ENCODE measurements at places on chromosomes 16 and 17.

DNA sequence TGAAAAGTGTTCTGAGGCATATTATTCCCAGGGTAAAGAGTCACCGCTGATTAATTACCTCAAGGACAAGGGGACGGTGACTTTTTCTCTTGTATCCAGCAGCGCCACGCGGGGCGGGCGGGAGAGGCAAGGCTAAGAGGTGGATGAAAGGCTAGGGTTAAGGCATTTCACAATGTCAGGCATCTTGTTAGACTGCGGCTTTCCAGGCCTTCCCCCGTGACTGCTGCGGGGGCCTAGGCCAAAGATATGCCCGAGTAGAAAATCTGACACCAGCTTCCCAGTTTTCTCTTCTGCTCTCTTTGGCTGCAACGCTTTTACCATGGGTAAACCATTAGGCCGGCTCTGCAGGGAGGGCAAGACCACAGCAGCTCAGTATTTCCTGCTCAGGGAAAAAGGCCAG, 698.2 kb downstream of the MAF start:
- no peak for DNase-seq

GRCh38 chr16:1050516-1050915, 22.0 kb upstream of the SSTR5 start:
- DNase-seq, result no peak

DNA sequence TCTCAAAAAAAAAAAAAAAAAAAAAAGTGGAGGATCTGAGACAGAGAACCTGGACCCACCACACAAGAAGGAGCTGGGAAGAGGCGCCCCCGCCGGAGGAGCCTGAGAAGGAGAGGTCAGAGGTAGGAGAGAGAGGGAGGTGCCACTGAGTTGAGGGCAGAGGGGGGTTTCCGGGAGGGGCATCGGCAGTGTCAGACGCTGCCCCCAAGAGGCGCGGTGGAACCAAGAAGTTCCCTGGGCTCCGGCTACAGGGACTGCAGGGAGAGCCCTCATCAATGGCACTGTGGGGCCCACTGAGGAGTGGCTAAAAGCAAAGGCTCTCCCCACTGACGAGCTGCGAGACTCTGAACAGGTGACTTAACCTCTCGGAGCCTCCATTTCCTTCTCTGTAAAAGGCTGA, 4.2 kb downstream of the CCDC42 start:
- DNase-seq, result peak; percentile 36

- no peak for DNase-seq
Measured at GRCh38 chr17:48915459-48916282, 7.5 kb downstream of the UBE2Z start.

- DNase-seq, result no peak
Measured at GRCh38 chr17:78558989-78559388, 18.2 kb downstream of the DNAH17 start.

GRCh38 chr17:78127239-78127887, 1.2 kb downstream of the TMC6 start:
- DNase-seq, result peak; percentile 46

DNA sequence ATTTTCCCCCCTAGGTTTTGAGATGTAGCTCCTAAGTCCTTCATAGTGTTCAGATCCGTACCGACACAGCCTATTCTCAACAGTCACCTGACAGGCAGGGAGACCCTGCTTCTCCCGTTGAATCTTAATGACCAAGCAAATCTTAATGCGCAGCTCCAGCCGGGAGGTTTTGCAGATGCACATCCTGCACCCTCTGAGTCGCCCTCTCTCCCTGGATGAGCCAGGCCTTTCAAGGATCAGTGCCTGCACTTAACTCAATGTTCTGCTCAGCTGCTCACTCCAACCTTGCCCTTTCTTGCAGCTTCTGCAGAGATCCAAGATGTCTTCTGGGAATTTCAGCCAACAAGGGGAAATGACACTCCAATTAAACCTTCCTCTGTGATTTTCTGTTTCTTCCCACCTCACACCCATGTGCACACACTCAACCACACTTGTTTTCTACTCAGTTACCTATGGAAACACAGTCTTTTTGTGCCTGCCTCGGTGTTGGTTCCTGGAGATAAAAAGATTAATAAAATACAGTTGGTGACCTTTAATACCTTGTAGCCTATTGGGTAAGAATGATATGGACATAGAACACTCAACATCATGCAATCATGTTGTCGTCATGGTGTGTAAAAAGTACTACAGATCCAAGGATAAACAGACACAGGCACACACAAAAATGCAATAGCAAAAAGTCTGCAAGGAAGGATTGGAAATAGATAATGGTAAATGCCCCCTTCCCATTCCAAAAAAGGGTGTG, 76.9 kb upstream of the DYNLRB2 start:
- no peak for DNase-seq

GRCh38 chr17:383771-384621, 31.4 kb upstream of the RPH3AL start:
- DNase-seq, result no peak

DNA sequence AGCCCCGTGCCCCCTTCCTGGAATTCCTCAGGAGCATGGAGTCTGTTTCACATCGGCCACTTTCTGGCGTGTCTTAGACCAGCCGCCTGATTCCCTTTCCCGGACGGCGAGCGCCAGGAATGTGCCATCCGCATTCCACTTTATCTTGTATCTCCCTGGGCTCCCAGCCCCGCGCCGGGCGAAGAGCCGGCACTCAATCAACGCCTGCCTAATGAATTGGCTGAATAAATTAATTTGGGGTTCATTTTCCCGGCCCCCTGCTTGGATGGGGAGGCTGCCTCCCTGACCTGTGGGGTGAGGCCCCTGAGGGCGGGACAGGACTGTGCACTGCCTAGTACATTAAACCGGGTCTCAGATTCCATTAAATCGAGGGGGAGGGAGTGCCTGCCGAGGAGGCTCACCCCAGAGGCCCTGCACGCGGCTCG, 282.3 kb upstream of the TNRC6C start:
- DNase-seq, result no peak

GRCh38 chr17:75601057-75601987, 13.7 kb downstream of the MYO15B start:
- DNase-seq, result peak; percentile 48

- peak; percentile 72 for DNase-seq
Measured at GRCh38 chr17:48878920-48879898, 13.4 kb upstream of the ATP5MC1 start.

- no peak for DNase-seq
Measured at GRCh38 chr16:3950343-3951193, 70.1 kb upstream of the CREBBP start.

DNA sequence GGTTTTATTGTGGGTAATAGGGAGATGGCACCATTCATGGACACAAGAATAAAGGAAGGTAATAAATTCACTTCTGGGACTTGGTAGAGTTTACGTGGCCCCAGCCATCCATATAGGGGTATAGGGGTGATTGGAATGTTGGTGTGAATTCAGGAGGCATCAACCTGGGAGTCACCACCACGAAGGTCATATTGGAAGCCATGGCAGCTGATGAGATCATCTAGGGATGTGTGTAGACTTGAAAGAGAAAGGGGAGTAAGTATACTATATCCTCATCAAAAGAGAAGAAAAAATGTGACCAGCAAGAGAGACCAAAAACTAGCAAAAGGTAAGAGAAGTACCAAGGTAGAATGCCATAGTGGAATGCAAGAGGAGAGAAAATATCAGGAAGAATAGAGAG, 26.6 kb upstream of the GINS3 start:
- DNase-seq, result no peak

- DNase-seq, result no peak
Measured at GRCh38 chr16:21608639-21609328, 9.4 kb downstream of the METTL9 start.

DNA sequence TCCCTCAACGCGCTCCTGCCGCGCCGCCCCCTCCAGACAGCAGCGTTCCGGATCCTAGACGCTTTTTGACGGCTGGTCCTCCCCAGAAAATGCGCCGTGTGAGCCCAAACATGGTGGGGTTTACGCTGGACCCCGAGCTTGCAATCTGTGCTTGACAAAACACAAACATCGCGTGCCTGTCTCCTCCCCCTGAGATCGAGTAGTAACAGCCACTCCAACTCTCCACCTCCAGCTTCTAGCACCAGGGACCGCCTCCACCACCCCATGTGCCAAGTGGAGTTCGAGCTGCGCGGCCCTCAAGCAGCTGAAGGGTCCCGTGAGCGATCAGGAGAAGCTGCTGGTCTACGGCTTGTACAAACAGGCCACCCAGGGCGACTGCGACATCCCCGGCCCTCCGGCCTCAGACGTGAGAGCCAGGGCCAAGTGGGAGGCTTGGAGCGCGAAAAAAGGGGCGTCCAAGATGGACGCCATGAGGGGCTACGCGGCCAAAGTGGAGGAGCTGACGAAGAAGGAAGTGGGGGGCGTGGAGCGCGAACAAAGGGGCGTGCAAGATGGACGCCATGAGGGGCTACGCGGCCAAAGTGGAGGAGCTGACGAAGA, 656 bp upstream of the GEMIN4 start:
- DNase-seq, result peak; percentile 38

DNA sequence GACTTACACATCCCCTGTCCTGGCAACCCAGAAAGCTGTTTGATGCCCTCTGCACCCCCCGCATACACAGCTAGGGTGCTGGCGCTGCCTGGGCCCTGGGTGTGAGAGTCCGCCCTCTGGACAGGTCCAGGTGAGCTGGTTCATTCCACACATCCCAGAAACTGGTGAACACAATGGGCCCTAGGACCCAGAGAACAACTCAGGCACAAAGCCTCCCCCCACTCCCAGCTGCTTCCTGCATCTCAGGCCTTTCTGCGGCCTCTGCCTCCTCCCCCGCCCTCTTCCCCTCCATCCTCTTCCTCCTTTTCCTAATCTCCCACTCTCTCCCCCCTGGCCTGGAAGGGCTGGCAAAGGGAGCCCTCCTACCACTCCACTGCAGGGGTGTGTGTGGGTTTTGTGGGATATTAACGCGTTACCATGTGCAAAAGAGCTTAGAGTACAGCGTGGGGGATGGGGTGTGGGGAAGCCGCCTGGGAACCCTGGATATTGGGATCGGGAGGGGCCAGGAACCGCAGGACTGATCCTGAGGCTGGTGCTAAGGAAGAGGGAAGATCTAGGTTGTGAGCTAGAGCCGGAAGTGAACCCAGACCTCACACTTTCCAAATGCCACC, 1.6 kb upstream of the PPP1R9B start:
- peak; percentile 70 for DNase-seq

- peak; percentile 16 for DNase-seq
Measured at GRCh38 chr16:1188432-1189189, 35.7 kb downstream of the CACNA1H start.

- DNase-seq, result no peak
Measured at GRCh38 chr16:9695152-9695551, 487.1 kb downstream of the GRIN2A start.

DNA sequence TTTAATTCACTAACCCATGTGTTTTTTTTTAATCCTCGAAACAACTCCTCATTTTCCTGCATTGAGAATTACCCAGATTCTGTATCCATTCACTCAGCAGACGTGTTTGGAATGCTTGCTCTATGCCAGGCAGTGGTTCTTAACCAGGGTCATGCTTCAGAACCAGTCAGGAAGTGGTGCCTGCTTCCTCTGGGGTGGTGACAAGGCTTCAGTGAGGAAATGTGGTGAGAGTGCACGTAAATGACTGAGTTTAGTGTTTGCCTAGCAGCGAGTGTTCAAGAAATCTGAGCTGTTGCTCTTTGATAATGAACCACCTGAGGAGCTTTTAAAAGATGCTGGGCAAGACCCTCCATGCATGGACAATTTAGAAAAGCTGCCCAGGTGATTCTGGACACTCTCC, 9.9 kb downstream of the ZFP90 start:
- peak; percentile 70 for DNase-seq

DNA sequence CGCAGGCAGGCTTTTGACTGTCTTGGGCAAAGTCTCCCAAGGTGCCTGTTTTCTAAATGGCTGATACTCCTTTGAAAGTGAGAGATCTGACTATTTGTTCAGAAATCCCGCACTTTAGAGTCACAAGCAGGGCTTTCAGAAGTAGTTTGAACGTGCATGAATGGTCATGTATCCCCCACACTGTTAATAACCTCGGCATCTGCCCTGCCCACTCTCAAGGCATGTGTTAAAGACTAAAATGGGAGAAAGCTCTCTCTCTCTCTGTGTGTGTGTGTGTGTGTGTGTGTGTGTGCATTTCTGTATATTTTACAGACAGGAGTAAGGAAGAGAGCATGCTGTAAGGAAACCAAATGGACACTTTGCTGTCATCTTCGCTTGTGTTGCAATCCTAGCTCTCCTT, 163.7 kb downstream of the MAF start:
- DNase-seq, result no peak

DNA sequence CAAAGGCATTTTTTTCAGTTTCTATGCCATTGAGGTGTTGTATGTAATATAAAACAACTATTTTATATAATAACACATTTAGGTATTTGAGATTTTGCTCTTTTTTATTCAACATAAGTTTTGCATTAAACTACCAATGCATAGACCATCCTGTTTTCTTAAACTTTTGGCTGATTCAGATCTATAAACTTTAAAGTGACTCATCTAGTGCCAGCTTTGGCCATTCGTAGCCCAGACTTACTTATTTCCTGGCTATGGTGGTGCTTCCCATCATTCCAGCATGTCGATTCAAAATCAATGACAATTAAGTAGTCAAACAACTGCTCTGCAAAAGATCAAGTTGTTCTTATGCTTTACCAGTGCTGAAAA, 3.1 kb downstream of the ERI2 start:
- DNase-seq, result no peak

GRCh38 chr16:259226-259625, 16.5 kb downstream of the RGS11 start:
- no peak for DNase-seq

GRCh38 chr17:68565661-68566441, 35.3 kb downstream of the FAM20A start:
- no peak for DNase-seq

GRCh38 chr16:53936529-53936928, 232.6 kb downstream of the FTO start:
- no peak for DNase-seq

GRCh38 chr16:11667221-11667823, 933 bp upstream of the SNN start:
- DNase-seq, result no peak

GRCh38 chr17:42797067-42798007, 1.2 kb downstream of the COA3 start:
- no peak for DNase-seq

DNA sequence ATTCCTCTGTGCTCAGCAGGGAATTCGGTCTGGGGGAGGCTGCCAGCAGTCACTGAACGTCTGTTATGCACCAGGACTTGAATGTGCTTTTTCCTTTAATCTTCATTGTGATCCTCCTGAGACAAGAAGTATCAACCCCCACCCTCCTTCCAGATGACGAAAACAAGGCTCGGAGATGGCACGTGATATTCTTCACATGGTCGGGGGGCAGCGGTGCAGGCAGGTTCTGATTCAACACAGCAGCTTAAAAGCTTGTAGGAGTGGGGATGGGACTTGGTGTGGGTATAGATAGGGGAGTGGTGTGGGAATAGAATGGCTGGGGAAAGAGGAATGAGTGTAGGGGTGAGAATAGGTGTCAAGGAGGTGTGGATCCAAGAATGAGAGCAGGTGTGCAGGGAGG, 6.4 kb downstream of the NECAB2 start:
- DNase-seq, result no peak

GRCh38 chr17:62140836-62141235, 75.8 kb upstream of the MED13 start:
- no peak for DNase-seq

DNA sequence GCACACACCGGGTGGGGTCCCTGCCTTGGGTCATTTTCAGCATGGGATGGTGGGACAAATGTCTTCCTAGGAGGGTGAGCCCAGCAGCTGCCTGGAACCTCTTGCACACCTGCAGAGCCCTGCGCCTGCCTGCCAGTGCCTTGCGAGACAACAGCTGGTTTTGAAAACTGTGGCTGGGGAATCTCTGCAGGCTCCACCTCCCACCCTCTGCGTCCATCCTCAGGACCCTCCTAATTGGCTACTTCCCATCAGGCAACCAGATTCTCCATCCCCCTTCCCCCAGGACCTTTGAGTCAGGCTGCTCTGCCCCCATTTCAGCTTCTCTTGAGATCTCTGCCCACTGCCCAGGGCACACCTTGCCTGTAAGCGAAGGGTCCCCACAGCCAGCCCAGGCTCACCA, 26.6 kb downstream of the PEMT start:
- no peak for DNase-seq

Data from stimulated activated naive CD4-positive, alpha-beta T cell (primary cell).